ENCODE measurements at places on chromosomes 11 and 22.

DNA sequence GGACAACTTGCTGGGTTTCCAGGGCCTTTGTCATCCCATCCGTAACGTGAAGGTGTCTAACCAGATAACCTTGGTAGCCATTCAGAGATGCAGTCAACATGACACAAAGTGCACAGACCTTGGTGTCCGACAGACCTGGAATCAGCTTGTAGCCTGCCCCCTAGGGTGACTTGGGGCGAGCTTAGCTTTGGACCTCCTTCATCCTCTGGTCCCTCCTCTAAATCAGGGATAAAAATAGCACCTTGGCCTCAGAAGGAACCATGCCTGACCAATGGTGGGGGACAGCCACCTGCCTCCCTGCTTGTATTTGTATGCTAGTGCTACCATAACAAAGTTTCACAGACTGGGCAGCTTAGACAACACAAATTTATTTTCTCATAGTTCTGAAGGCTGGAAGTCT, 3.7 kb downstream of the SNRPD3 start:
- DNase-seq = no peak

DNA sequence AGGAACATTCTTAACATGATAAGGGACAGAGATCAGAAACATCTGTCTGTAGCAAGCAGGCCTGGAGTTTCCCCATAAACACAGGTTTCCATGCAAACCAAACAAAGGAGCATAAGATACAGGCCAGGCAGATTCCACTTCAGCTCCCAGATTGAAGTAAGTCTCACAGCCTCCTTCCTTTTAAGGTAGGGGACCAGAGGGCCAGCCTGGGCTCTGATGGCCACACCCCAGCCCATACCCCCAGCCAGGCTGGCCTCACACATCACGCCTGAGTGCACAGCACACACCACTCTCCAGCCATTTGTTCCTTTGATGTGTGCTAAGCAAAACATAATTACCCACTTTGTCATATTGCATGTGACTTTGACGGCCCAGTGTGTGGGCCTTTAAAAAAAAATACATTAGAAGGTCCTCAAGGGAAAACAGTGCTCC, 518.7 kb downstream of the NTM start:
- DNase-seq = no peak

GRCh38 chr11:47399860-47400767, 8.3 kb upstream of the SLC39A13 start:
- peak; percentile 31 for DNase-seq

DNA sequence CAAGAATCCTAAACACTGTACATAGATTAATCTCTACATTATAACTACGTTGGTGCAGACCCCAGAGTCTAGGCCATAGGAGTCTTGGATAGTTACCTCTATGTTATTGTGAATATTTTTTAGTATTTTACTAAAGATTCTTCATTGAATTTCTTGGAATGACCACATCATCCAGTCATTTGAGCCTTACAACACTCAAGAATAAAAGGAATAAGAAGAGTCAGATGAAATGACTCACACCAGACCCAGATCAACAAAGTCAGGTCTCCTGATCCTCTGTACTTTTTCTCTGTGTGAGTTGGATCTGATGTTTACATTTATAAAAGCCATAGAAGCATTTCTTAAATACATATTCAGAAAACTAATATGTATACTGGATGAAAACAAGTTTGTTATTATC, 179.2 kb upstream of the ARHGAP20 start:
- no peak for DNase-seq

DNA sequence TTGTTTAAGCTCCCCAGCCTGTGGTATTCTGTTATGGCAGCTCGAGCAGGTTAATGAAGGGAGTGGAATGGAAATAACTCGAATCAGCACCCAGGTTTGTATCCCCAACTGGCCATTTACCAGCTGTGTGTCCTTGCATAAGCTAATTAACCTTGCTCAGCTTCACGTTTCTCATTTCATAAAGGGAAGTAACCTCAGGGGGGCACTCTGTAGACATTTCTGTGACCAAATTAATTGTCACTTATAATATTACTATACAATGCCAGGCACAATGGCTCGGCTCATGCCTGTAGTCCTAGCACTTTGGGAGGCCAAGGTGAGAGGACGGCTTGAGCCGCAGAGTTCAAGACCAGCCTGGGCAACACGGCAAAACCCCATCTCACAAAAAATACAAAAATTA, 13.8 kb downstream of the ADA2 start:
- DNase-seq = no peak

GRCh38 chr11:21622566-21622965, 570.3 kb upstream of the ANO5 start:
- no peak for DNase-seq

DNA sequence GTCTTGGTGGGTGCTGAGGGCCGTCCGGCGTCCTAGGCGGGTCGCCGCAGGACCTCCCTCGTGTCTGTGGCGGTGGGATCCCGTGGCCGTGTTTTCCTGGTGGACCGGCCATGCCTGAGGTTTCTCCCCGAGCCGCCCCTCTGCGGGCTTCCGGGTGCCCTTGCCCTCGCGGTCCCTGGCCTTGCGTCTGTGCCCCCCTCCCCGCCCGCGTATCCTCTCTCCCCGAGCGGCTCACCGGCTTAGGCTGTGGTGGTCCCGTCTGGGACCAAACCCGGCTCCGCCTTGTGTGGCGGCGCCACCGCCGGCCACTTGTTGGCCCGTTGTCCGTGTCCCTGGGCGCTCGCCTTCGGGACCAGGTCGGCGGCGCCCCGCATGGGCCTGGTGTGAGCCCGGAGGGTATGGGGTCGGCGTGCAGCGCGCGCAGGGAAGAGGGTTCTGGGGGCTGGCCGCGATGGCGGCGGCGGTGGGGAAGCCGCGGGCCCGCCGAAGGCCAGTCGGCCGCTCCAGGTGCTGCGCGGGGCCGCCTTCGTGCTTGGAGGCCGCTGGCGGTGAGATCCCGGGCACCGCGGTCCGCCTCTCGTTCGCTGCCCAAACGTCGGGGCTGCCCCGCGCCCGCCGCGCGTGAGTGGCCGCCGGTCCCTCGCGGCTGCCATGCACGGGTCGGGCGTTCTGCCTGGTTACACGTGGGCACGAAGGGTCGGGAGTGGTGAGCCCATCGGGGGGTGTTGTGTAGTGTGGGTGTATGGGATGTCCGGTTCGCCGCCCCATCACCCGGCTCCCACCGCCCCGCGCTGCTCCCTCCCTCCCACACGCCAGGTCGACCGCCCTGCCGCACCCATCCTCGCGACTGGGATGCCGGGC, 3899.1 kb upstream of the OR11H1 start:
- no peak for DNase-seq

DNA sequence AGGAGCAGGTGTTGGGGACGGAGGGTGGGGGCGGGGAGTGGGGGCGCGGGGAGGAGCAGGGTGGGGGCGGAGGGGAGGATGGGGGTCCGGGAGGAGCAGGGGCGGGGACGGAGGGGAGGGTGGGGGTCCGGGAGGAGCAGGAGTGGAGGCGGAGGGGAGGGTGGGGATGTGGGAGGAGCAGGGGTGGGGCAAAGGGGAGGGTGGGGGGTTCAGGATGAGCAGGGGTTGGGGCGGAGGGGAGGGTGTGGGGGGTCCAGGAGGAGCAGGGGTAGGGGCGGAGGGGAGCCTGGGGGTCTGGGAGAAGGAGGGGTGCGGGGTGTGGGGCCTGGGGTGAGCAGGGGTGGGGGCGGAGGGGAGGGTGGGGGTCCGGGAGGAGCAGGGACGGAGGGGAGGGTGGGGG, 17.1 kb downstream of the CRELD2 start:
- peak; percentile 71 for DNase-seq

- DNase-seq = no peak
Observed at GRCh38 chr11:37371346-37371970, 773.4 kb upstream of the RAG2 start.

DNA sequence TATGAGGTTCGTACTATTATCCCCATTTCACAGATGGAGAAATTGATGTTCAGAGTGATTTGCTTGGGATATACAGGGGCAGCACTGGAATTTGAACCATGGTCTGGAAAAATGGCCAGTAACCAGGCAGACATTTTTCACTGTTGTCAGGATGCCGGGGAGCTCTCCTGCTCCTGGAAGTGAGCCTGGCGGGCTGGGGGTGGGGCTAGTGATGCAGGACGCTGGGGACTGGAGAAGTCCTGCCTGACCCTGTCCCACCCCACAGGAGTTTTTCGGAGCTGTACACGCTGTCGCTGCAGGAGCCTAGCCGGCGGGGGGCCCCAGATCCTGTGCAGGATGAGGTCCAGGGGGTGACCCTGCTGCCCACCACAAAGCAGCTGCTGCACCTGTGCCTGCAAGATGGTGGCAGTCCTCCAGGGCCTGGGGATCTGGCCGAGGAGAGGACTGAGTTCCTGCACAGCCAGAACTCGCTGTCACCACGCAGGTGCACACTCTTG, 11.1 kb downstream of the SIPA1 start:
- no peak for DNase-seq

GRCh38 chr11:69251639-69252489, 42.1 kb upstream of the MYEOV start:
- DNase-seq = no peak

DNA sequence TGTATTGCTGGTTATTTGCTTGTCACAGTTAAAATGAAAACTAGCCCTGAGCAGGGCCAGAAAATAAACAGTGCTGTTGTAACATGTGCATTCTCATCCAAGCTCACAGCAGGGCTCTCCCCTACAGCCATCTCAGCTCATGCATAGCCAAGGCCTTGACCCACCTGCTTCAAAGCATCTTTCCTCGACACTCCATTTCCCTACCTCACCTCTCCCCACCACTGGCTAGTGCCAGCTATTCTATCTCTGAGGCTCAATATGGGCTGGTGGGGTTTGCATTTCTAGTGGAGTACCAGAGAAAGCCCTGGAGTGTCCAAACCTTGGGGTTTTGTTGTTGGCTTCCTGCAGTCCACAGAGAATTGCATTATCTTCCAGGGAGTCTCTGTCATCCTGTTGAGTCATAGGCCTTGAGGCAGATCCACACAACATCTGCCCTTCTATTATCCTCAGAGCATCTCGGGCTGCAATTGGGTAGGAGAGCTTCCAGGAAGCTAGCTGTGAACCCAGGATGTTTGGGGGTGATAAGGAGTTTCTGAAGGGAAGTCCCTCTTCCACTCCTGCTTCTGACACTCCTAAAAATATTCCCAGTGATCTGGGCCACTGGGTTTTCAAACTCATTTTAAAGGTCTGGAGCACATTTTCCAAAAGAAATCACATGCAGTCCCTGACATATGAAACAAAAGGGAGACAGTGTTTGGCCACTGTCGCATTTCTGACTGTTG, 36.1 kb upstream of the AMOTL1 start:
- no peak for DNase-seq

DNA sequence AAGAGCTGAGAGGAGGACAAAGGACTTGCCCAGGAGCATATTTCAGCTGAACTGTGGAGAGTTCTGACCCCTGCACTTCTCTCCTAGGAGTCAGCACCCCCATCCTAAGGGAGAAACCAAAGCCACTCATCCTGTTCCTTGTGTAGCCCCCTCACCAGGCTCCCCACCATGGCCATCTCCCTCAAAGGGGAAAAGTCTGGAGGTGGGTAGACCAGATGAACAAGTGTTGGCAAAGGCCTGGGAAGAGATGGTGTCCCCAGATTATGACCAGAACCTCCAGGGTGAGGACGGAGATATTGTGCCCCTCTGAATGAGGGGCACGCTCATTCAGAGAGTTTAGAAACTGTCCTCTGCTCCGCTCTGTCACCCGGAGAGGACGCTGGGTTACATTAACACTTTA, 880.0 kb downstream of the BRD1 start:
- DNase-seq = no peak

Data from activated CD4-positive, alpha-beta T cell treated with anti-CD3 and anti-CD28 coated beads, Interleukin-2, amount 10 ng/mL, durations not matched to agents 7 days and 5 days (primary cell).